ENCODE measurements at places on chromosomes 2 and 18.

- no peak for DNase-seq
These were observed 206.1 kb upstream of the SETBP1 start for GRCh38 chr18:44474591-44474990.

DNA sequence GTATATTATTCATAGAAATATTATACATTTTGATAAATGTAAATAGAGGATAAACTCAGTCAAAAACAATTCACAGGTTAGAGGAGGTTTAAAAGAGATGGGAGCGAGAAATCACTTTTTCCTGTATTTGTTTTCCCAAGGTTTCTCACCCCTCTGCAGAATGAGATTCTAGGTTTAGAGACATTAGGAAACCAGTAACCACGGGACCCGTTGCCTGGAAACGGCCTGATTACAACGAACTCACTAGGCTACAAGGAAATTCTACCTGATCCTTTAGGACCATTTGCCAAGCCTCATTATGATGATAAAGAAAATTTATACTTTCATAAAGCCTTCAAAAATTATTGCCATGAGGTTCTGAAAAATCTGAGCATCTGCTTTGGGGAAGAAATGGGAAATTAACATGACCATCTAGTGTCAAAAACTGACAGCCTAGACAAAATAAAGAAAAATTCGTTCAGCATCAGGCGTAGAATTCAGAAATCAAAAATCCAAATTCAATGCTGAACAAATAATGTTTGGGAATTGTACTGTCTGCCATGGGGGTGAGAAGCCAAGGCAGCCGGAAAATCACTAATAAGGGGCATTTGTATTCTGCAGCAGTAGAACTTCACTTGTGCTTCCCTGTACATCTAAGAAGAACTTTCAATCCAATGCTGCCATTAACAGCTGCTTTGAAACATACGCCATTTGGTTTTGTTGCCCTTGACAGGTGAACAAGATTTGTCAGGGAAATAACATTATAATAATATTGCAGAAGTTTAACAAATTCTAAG is 262.3 kb downstream of the NRXN1 start:
- DNase-seq = no peak

- no peak for DNase-seq
These were observed 515.3 kb upstream of the MEX3C start for GRCh38 chr18:51712821-51713220.

GRCh38 chr18:68962623-68963022 is 164.7 kb downstream of the CCDC102B start:
- DNase-seq = no peak

GRCh38 chr18:37343542-37343851 is 222.1 kb downstream of the CELF4 start:
- no peak for DNase-seq

DNA sequence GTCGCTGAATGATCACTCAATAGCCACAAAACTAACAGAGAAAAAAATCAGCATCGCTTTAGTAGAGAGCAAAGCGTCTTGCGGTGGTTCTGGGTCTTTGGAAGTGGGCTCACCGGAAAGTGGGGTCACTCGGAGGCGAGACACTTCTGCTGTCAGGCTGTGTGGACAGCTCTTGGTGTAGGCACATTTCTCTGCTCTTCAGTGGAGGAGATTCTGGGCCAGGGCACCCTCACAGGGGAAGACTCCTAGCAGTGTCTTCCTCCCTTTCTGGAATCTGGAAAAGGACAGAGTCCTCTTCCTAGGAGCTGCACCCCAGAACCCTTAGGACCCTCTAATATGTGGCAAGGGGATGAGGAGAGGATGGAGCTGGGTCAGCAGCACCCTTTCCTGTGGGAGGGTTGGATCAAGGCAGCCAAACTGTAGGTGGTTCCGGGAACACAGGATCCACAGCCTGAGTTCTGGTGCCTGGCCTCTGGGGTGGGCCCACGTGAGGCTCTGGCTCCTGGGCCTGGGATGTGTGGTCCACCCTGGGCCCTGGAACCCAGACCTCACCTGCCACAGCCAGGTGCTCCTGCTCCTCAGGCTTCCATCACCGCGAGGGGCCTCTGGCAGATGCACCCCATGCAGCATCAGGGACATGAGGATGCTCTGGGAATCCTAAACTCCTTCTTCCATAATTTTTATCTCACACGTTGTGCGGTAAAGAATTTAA is 25.1 kb downstream of the GPR35 start:
- no peak for DNase-seq

GRCh38 chr18:35842536-35842935 is 129.9 kb upstream of the RMP24 start:
- DNase-seq = no peak

DNA sequence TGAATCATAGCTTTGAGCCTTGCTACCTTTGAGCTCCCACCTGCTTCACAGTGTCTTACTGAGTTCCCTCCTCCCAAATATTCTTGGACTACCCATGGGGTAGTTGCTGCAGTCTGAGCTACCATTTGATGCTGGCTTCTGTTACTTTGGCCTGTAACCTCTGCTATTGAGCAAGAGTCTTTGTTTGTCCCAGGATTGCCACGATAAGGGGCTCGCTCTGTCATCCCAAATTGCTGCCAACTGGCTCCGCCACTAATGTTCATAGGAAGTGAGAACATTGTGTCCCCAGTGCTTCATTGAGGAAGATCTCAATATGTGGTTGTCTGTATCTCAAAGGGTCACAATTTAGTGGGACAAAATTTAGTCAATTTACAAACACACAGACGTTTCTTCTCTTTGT is 103.8 kb downstream of the TRIM43 start:
- DNase-seq = no peak

GRCh38 chr18:75779450-75779849 is 351.9 kb upstream of the SMIM21 start:
- no peak for DNase-seq

GRCh38 chr2:238236571-238236970 is 3.3 kb downstream of the HES6 start:
- DNase-seq = no peak

DNA sequence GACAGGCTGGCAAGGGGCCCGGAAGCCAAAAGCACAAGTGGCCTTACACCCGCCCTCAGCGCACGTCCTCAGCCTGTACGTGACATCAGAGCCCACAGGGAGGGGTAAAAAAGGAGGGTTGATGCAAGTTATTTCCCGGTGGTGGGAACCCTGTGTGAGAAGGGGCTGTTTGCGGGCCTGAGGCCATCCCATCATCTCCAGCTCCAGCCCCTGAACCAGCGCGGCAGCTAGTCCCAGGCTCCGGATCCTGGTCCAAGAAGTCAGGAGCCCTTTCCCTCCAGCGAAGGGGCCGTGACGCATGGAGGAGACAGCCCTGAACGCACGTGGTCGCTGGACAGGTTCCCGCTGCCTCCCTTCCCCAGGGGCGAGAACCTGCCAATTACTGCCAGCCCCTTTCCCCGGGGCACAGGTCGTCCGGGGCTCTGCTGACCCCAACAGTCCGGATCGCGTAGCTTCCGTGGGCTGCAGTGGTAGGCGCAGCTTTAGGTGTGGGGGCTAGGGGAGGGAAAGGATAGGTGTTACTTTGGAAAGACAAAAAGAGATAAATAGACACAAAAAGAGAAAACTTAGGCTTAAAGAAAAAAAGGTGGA is 1.3 kb upstream of the LRP2 start:
- no peak for DNase-seq
